ENCODE measurements at places on chromosomes 7 and 10. TPM values are rescaled to one million over a fixed set of nuclear protein-coding genes. Genes with fewer than 3 reads are reported as not detected.

Gene TRIP6
- 61.1 TPM for total RNA-seq

Gene LIPN
- 1.4 TPM for total RNA-seq

DNA sequence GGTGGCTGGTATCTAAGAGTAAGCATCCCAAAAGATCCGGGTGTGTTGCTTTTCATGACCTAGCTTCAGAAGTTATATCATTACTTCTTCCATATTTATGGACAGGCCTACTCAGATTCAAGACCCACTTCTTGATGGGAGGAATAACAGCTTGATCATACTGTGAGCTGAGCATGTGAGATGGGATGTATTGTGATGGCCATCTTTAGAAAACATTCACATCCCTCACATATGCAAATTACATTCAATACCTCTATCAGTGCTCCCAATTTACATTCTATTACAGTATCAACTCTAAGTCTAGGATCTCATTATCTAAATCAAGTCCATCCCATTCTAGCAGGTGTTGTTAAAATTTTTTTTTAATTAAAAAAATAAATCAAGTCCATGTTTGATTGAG is 99.8 kb upstream of the OIT3 start:
- no peak for ATAC-seq

DNA sequence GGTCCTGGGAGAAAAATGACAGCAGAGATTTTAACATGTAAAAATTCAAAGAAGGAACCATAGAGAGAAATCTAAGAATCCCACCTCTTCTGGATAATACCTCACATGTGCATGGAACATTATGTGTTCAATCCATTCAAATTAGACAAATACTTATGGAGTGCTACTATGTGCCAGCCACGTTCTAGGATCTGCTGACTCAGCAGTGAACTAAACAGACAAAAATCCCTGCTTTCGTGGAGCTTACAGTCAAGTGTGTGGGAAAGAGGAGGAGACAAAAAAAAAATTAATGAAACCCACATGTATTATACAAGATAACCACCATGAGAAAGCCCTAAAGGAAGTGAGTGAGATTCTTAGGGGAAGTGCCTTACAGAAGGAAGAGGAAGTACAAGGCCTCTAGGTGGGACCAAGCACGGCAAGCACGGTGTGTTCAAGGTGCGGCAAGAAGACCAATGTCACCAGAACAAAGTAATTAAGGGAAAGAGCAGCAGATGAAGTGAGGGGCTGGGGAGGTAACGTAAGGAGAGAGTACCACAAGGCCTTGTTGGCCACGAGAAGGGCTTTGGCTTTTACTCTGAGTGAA is 71.0 kb downstream of the SLC25A13 start:
- no peak for ATAC-seq

- no peak for ATAC-seq
These were observed 17.1 kb downstream of the ENTPD7 start for GRCh38 chr10:99676426-99676825.

DNA sequence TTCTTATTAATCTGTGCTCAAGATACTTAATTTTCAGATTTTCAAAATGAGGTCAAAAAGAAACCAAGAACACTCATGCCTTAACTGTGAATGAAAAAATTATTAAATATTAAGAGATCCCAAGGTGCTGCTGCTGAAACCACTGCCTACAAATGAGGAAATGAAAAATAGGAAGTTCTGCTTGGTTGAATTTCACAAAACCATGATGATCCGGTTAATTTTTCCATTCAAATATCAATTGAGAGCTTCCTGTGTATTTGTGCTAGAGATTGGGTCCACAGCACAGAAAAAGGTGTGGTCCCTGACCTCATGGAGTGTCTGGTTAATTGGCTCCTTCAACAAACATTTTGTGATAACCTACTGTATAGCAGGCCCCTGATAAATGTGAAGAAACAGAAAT is 132.7 kb upstream of the YAE1 start:
- ATAC-seq, result no peak

- peak; percentile 17 for ATAC-seq
These were observed 10.1 kb downstream of the DENND10 start for GRCh38 chr10:119113751-119114732.

GRCh38 chr7:459584-460373 is 59.9 kb downstream of the PDGFA start:
- no peak for ATAC-seq

DNA sequence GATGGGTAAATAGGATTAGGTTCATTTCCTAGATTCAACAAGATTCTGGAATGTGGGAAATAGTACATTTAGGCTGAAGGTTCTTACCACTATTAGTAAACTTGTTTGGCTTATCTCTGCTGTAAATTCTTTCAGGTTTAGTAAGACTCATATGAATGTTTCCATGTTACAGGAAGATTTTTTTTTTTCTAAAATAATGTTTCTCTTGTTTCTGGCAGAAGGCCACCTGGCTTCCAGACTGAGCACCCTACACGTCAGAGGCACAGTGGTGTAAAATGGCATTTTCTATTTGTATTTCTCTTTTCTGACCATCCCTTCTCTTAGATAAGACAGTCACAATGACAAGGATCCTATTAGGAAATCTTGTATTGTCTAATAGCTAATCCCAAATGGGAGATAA is 22.7 kb upstream of the AASS start:
- no peak for ATAC-seq

GRCh38 chr7:46162609-46163008 is 241.5 kb upstream of the IGFBP3 start:
- no peak for ATAC-seq

GRCh38 chr7:46576950-46577349 is 655.9 kb upstream of the IGFBP3 start:
- no peak for ATAC-seq

DNA sequence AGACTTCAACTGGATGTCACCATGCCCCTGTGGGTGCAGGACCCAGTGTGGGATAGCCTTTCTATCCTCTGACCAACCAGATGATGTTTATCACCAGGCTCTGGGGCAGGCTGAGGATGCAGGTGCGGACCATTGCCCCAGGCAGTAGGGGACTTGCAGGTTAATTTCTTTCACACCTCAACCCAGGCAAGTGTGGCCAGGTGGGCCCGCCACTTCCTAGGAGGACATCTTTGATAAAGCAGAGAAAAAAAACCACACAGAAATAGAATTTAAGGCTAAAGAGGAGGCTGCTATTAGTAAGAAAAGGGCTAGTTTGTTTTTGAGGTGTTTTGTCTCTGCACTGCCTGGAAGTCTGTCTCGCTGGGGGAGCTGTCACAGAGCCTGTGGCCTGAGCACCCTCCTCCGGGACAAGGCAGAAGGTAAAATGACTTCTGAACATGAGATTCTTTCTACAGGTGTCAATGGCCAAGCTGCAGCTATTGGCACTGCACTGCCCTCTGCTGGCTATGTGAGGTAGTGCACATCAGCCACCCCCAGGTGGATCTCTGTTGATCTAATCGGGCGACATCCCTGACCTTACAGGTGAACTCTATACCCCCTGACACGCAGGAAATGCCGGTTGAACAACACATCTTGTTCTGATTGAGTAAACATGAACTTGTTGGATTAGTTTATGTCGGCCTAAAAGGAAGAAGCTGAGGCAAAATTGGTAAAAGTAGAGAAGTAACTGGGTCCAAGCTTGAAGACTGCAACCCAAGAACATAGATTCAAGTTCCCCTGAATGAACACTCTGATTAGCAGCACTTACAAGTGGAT is 21.0 kb downstream of the UPP1 start:
- ATAC-seq, result peak; percentile 87

DNA sequence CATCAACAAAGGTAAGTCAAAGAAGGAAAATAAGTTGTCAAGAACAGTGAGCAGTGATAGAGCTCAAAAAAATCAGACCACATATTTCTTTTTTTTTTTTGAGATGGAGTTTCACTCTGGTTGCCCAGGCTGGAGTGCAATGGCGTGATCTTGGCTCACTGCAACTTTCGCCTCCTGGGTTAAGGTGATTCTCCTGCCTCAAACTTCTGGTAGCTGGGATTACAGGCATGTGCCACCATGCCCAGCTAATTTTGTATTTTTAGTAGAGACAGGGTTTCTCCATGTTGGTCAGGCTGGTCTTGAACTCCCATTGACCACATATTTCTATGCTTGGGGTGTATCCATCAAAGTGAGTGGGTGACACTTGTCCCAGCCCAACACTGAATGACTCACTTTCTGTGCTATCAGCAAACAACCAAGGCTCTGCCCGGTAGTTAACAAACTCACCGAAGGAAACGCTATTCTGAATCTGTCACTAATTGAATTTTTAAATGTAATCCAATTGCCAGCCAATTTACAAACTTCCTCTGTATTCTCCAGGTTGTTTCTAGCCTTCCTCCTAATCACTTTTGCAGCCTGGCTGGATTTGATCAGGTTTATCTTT is 19.6 kb upstream of the SMNDC1 start:
- ATAC-seq, result no peak

GRCh38 chr7:127815631-127816145 is 163.7 kb downstream of the SND1 start:
- ATAC-seq, result no peak

DNA sequence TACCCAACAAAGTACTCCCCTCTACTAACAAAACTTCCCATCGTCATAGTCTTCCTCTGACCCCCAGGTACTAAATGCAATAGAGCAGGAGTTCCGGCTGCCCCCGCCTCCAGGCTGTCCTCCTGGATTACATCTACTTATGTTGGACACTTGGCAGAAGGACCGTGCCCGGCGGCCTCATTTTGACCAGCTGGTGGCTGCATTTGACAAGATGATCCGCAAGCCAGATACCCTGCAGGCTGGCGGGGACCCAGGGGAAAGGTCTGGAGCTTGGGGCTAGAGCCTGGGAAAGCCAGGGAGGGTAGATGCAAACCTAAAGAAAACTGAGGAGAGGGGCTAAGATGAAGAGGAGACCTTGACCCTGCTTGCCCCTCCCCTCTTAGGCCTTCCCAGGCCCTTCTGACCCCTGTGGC is 15.3 kb downstream of the EPHB6 start:
- no peak for ATAC-seq

DNA sequence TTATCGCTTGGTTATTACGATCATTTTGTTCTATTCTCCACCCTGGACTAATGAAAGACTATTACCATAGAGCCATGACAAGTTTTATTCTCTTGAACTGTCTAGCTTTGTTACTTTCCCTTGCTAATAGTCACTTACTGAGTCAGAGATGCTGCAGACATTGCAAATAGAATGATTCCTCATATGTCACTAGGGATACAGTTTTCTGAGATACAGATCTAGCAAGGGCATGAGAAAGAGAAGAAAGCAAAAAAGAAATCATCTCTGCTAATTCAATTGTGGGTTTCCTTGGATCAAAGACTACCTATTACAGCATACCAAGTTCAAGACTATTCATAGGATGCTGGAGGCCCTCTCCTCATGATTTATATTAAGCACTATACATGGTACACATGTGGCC is 204.3 kb downstream of the MBL2 start:
- no peak for ATAC-seq

DNA sequence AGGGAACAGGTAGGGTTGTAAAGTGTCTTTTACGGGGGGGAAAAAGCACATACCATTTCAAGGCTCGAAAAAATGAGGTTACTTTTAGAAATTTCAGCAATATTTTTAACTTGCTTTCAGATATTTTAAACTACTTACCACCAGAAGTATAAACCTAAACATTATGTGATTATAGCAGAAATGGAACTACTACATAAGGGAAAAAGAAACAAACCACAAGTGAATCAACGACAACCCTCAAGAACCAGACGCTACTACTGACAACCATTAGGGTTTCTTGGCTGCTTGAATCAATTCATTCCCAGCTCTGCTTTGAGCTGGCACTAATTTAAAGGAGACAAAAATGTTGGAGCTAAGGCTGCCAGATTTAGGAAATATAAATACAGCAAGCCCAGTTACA is 80.1 kb downstream of the ZFAND4 start:
- ATAC-seq, result no peak

- ATAC-seq, result no peak
These were observed 5.2 kb upstream of the SLC12A9 start for GRCh38 chr7:100847360-100847759.

GRCh38 chr10:84537447-84537931 is 209.1 kb downstream of the CCSER2 start:
- peak; percentile 89 for ATAC-seq

DNA sequence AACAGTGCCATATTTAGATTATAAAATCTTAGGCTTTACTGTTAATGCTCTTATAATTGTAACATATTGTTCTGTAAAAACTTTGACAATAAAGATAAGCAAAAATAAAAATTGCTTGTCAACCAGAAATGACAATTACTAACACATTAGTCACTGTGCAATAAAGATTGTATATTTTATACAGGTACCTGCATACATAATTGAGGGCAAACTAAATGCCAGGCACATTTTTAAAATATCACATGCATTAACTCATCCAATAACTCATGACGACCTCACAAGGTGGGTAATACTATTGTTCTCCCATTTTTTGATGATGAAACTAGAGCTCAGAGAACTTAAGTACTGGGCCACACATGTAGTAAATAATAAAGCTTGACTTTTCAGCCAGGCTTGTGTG is 1020.2 kb upstream of the C7orf33 start:
- no peak for ATAC-seq

DNA sequence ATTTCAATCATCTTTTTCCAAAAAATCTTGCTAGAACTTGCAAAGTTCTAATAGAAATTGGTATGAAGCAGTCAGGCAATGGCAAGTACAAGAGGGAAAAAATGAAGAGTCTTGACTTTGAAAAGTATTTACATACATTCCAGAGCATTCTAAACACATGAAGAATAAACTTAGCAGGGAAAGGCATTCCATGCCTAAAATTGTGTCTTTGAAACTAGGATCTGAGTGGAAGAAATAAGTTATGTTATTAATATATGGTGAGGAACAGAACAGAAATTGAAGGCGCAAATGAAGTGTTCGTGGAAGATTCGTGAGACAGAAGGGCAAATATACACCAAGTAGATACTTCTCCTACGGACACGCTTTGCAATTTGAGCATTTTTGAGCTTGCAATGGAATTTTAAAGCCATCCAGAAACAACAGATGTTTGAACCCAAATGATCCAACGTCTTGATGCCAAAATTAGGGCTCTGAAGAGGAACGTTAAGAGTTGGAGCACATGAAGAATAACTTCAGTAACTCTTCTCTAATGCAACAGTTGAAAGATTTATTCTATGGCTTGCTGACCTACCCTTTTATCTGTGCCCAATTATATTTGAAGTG is 40.6 kb upstream of the SEPTIN7 start:
- no peak for ATAC-seq

GRCh38 chr7:32762925-32763293 is 128.7 kb downstream of the KBTBD2 start:
- ATAC-seq, result no peak

GRCh38 chr7:117135553-117135891 is 182.2 kb downstream of the ST7 start:
- ATAC-seq, result no peak

DNA sequence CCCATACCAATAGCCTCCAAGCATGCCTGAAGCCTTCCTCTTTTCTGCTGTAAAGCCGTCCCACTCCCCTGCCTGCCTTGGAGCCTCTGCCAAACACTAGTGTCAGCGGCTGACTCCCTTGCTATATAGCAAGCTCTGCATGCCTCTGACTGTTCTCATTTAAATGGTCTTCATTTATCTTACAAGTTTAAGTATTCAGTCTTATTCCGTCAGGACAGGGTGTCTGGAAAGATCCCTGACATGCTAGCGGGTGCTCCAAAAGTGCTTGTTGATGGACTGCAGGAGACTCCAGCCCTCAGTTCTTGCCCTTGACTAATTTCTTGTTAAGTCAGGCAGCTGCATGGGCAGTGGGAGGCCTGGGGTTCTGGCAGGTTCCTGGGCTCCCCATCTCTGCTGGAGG is 298.7 kb downstream of the GFRA1 start:
- ATAC-seq, result no peak

All from esophagus mucosa (tissue), 1 donor.